ENCODE measurements at places on chromosomes 5 and 9.

DNA sequence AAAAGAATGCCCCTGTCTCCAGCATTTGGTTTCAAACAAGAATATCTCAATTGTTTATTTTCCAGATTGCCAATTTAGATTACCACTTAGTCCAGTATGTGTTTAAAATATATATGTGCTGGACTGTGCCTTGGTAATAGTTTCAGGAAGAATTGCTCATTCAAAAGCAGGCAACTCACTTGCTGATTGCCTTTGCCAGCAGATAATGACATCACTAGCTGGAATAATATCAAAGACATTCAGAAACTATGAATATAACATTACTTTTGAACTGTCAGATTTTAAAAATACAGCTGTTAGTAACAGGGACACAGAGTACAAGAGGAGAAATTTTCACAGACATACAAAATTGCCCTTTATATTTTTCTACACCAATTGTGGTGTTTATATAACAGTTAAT lies 96.0 kb upstream of the ITGA2 start:
- DNase-seq, result no peak

DNA sequence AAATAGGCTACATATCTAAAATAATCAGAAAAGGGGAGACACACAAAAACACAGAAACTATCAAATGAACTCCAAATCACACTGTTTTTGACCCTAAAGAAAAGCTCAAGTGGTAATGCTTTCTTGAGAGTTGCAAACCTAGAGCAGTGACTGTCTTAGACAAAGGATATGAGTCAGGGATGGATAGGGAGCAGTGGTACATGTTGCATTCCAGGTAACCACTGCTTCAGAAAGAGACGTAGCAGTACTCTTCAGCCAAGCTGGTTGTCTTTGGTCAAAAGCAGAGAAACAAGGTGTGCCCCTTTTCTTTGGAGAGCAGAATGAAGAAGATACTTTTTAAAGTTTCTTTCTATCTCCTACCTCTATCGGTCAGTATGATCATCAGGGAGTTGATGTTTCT lies 1003.6 kb downstream of the CDH9 start:
- no peak for DNase-seq

DNA sequence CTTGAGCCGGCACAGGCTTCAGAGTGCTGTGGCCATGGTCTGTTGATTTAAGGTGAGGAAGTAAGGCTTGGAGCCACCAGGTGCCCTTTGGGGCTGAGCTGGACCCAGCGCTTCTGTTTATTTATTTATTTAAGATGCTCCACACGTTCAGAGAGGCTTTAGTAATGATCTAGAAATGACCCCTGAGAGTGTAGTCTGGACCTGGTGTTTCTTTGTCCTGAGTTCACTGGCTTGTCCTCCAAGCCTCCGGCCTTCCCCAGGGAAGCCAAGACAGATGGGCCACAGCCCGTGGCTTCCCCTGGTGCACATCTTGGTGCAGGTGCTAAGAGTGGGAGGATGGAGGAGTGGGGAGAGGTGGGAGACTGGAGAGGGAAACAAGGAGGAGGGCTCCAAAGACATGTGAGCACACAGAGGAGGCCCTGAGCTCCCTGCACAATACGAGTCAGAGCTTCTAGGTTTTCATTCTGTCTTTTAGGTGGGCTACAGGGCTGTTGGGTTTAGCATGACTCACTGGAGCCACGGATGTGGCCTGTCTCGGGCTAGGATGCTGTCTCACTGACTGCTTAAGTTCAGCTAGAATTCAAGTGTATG lies 56.9 kb downstream of the AHRR start:
- no peak for DNase-seq

GRCh38 chr9:135604437-135605237 lies 34.7 kb downstream of the GLT6D1 start:
- DNase-seq, result no peak
